ENCODE measurements at places on chromosomes 6 and 20. TPM values are rescaled to one million over a fixed set of nuclear protein-coding genes. Genes with fewer than 3 reads are reported as not detected.

DNA sequence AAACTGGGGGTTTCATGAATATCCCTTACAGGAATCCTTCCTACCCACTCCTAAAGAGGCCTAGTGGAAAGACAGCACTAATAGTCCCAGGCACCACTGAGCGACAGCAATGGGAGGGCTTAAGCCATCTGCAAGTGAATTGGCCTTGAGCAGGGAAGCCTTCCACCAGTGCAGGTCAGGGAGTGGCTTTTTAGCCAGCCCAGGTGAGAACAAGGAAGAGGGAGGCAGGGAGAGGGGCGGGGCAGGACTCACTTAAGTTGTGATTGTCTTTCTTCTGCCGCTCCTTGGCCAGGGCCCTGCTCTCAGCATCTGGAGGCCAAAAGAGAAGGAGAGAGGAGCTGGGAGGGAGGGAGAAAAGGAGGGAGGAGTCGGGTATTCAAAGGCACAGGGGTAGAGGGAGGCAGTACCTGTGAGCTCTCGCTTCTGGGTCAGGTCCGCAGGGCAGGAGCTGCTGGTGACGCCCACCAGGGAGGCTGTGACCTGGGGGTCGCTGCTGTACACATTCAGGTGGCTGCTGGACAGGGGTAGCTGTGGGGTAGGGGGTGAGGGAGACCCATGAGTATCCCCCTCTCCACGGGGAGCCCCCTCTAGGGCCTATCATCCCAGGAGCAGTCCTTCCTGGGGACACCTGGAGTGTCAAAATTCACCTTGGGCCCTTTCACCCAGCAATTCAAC lies 47.8 kb downstream of the TFEB start:
- no peak for DNase-seq

- no peak for DNase-seq
Observed at GRCh38 chr6:164062872-164063271, 648.4 kb downstream of the QKI start.

DNA sequence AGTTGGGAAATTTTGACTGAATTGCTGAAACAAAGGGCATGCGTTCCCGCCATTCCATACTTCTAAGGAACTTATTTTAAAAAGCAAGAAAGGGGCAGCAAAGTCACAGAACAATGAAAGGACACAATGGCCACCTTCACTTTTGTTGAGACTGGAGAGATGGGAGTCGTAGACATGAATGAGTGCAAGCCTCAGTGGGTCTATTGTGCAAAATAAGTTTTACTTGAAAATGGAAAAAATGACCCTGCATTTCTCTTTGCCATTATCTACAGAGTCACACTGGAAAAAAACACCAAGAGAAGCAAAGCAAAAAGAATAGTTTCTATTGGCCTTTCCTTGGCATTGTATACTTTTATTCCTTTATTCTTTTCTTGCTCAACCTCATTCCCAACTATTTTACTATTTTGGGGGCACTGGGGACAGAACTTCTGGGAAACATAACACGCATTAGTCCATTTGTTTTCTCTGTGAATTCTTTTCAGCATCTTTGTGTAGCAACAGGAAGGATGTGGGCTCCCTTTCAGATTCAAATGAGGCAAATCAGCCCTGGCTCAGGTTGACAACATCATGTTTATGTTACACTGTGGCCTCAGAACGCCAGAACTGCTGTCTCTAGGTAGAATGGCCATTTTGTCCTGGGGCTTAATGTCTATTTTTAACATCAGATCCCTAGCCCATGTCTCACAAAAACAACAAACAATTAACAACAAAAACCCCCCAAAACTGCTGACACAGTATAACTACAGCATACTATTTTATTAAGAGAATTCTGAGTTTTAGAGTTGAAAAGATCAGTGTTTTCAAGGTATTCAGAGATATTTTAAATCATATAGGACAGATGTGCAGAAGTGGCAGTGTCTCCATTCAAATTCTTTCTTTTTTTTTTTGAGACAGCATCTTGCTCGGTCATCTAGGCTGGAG lies 122.2 kb downstream of the FYN start:
- DNase-seq: no peak

The RIMS4 gene
- 0.10 TPM for total RNA-seq
